ENCODE measurements at places on chromosomes 3 and 15. TPM values are rescaled to one million over a fixed set of nuclear protein-coding genes. Genes with fewer than 3 reads are reported as not detected.

Gene CCDC39
- 1.5 TPM for total RNA-seq

Gene SLC28A2
- not detected for total RNA-seq

DNA sequence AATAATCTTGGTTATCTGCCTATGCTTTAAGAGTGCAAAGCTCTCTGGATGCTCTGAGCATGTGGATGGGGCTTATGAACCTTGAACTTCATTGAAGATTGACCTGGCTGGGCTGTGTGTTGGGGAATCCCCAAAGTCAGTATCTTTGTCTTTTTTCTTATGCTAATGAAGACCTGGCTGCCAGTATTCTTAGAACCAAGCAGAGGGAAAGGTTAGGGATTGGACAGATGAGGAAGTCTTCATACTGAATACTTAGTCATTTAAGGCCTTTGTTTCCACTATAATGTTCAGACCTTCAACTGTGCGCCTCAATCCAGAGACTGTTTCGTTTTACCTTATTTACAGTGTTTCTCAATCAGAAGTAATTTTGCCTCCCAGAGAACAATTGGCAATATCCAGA lies 42.5 kb upstream of the CMTM7 start:
- no peak for DNase-seq

DNA sequence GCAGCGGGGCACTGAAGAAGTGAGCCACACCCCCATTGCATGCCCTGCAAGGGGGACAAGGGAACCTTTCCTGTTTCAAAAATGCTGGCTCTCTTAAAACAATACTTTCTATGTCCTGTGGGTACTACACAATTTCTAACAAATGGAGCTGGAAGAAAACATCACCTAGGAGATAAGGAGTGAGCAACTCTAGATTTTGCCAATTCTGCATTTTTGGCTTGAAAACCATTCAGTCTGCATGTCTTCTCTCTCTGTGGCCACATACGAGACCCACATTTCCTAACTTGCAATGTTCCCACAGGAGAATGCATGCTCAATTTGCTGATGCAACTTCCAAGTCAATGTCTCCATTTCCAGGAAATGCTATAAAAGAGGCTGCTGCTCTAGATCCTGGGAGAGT lies 662.0 kb downstream of the SQOR start:
- DNase-seq = no peak

GRCh38 chr3:158849757-158850156 lies 47.9 kb downstream of the MFSD1 start:
- no peak for DNase-seq

Gene SCG5
- 42.2 TPM for total RNA-seq

GRCh38 chr3:37050282-37050681 lies 57.0 kb downstream of the MLH1 start:
- no peak for DNase-seq

DNA sequence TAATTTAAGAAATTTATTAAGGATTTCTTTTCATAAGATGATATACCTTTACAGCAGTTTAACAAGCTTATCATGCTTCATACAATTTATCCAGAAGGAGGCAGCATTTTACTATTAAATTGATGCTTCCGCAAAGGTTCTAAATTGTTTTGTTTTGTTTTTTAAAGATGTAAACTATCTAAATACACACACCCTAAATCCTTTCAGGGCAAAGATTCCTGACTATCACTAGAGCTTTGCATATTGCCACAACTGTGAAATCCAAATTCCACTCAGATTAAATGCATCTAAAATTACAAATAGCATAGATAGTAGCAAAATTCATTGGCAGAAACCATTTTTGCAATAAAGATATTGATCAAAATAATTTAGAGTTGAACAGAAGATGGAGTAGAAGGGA lies 44.5 kb upstream of the CCNL1 start:
- no peak for DNase-seq

DNA sequence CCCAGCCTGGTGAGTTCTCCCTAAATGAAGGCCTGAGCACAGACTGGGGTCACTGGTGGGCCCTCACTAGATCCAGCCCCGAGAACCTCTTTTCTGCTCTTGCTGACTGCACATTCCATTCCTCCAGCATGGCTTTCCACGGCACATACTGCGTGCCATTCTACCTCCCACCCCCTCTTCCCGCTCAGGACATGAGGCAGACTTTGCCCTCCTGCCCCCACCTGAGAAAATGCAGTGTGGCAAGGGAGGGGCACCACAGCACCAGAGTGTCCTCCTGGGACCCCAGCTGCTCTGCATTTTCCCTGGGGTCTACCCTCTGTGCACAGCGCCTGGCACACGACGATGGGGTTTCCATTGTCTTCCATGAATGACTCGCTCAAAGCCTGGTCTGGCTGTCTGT lies 6.1 kb upstream of the SLCO2A1 start:
- no peak for DNase-seq

DNA sequence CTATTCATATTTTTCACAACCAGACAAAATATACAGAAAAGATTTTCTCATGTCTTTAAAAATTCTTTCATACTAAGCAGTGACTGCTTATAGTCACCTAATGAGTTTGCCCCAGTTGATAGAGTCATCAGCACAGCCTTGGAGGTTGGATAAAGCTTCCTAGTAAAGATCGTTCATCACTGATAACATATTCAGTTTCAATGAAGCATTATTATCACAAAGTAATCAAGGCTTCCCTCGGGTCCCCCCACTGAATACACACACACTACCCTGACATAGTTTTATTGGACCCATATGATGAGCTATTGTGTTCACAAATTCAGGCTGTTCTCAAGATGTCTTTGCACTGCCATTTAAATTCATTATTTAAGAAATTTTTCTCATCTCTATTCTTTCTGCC lies 297.8 kb downstream of the KCNH8 start:
- DNase-seq = no peak

Data from uterus (tissue), 4 donors.